Activated CD4-positive, alpha-beta T cell treated with anti-CD3 and anti-CD28 coated beads, Interleukin-2, amount 10 ng/mL, durations not matched to agents 24 days and 14 days (primary cell): ENCODE measurements at places on chromosomes 1 and 21. TPM values are rescaled to one million over a fixed set of nuclear protein-coding genes. Genes with fewer than 3 reads are reported as not detected.

- no peak for DNase-seq
Measured at GRCh38 chr1:110436635-110437034, 14.3 kb upstream of the PROK1 start.

The VCAM1 gene
- not detected in 2 replicates for total RNA-seq

DNA sequence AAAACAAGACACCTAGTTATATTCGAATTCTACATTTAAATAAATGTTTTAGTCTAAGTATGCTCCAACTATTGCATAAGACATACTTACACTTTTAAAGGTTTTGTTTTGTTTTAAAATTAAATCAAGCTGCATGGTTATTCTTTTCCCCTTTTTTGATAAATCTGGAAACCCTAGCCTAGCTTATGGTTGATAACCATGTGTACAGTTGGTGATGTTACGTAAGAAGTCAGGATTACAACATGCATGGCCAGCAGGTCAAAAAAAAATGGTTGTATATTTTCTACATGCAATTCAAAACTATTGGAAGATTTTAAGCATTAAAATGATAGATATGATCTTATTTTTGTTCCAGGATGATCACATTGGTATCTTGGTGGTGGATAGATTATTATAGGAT lies 1600.6 kb downstream of the PLA2G4A start:
- DNase-seq, result no peak

DNA sequence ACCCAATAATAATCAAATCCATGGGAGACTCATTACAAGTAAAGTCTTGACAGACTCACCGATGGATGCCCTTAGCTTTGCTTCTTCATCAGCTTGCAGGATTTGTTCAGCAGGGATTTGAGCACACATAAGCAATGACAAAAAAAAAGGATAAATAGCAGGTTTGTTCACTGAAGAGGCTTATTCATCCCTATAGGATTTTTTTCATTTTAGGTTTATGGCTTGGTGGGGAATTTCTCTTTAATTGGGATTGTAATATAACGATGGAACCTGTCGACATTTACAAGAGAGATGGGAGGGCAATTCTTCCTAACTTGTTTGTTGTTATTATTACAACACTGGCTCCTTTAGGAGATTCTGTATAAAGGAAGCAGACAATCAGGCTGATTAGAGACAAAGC lies 649.1 kb upstream of the PLXNA2 start:
- DNase-seq, result no peak

The MAP3K7CL gene
- 4.0 and 4.3 TPM in 2 replicates for total RNA-seq
